PC-3 (cell line): ENCODE measurements at places on chromosomes 4 and X. TPM values are rescaled to one million over a fixed set of nuclear protein-coding genes. Genes with fewer than 3 reads are reported as not detected.

DNA sequence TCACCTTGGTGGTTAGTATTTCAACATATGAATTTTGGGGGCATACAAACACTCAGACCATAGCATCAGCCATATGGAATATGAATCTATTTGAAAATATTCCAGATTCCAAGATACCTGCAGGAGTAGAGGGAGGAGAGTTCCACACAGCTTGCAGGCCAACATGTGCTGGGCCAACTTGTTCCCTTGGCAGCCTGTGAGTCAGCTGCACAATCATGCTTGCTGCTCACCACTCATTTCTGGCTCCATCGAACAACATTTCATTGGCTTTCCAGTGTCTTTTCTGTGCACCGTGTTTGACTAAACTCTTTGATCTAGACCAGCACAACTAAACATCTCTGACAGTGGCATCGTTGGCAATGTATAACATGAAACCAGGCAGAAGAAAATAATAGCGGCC lies 282.5 kb upstream of the RASGEF1B start:
- DNase-seq, result peak; percentile 2
- H3K36me3 ChIP-seq, result no peaks in the 10 kb centered on the region
- no peak overlapping the region for H3K4me3 ChIP-seq
- H3K4me1 ChIP-seq, result no peaks in the 10 kb centered on the region

AR gene
- total RNA-seq, result not detected in 2 replicates

GRCh38 chr4:137360761-137361160 lies 171.5 kb downstream of the PCDH18 start:
- H3K36me3 ChIP-seq, result no peaks in the 10 kb centered on the region
- DNase-seq, result no peak
- H3K4me3 ChIP-seq, result no peak overlapping the region
- H3K4me1 ChIP-seq, result no peaks in the 10 kb centered on the region
- H3K27ac ChIP-seq, result no peak overlapping the region

- DNase-seq, result no peak
- H3K4me1 ChIP-seq, result no peaks in the 10 kb centered on the region
- H3K27me3 ChIP-seq, result no peaks in the 10 kb centered on the region
These were observed 80.2 kb downstream of the DIAPH2 start for GRCh38 chrX:96764864-96765263.

VEGFC gene
- total RNA-seq, result 36.6 and 43.4 TPM in 2 replicates

DNA sequence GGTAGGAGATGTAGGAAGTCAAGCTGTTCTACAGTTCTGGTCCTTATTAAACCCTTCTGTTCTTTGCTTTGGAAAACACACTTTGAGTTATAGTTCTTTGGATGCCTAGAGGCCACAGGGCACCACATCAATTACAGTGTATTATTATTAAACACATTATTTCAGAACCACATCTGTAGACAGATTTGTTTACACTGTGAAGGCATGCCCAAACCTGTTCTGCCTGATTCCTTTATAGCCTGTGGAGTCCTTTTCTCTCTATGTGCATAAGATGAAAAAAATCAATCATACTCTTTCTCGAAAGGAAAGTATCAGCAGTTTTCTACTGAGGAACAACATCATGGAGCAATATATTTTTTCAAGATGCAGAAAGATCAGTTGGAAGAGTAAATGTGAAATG lies 371.3 kb upstream of the INTU start:
- no peaks in the 10 kb centered on the region for H3K36me3 ChIP-seq
- peak; percentile 3 for DNase-seq
- H3K27ac ChIP-seq, result no peak overlapping the region

CSAG1 gene
- not detected in 2 replicates for total RNA-seq

F8A2 gene
- total RNA-seq, result not detected in 2 replicates

GRCh38 chrX:73916931-73917667 lies 354.1 kb downstream of the CHIC1 start:
- peaks cover 21% of the 10 kb centered on the region for H3K4me1 ChIP-seq
- no peaks in the 10 kb centered on the region for H3K36me3 ChIP-seq
- peak; percentile 83 for DNase-seq
- H3K27me3 ChIP-seq, result no peaks in the 10 kb centered on the region
- 0 out of 2 replicates have a peak overlapping the region, but pooled peaks have one; percentile 16 for H3K4me3 ChIP-seq

SPARCL1 gene
- total RNA-seq, result not detected in 2 replicates

DNA sequence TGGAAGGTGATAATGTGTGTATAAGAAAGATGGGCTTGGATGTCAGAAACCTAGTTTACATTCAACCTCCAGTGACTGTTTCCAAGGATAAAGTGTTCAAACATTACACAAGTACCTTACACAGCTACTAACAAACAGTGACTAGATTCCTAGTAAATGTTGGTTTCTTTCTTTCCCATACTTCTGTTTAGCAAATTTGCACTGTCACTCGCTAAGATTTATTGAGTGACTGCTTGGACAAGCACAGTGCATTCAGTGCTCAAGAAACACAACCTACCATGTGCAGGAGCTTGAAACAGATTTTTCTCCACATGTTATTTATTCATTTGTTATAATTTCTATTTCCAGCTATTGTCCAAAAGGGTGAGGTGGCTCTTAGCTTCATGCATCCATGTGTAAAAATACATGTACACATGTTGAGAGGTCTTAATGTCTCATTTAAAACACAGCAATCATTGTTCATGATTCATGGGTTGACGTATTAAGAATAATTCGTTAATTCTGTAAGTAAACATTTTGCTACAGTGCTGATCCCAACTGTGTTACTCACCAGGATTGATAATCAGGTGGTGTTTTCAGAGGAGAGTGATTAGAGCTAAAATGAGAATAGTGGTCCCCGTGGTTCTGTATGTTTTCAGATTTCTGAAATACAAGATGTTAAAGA lies 153.0 kb downstream of the DCLK2 start:
- no peaks in the 10 kb centered on the region for H3K36me3 ChIP-seq
- H3K27me3 ChIP-seq, result no peaks in the 10 kb centered on the region
- no peak overlapping the region for H3K27ac ChIP-seq
- peaks cover 18% of the 10 kb centered on the region for H3K4me1 ChIP-seq
- no peak for DNase-seq

HOPX gene
- total RNA-seq, result 0.87 TPM in 1 of 2 replicates, not detected in the other

PASD1 gene
- total RNA-seq, result not detected in 2 replicates

BGN gene
- not detected in 2 replicates for total RNA-seq

- no peaks in the 10 kb centered on the region for H3K36me3 ChIP-seq
- H3K27ac ChIP-seq, result no peak overlapping the region
- no peak overlapping the region for H3K4me3 ChIP-seq
- no peaks in the 10 kb centered on the region for H3K27me3 ChIP-seq
- no peaks in the 10 kb centered on the region for H3K4me1 ChIP-seq
- DNase-seq, result no peak
These were observed 74.0 kb downstream of the FHDC1 start for GRCh38 chr4:153010146-153010545.

AADAT gene
- total RNA-seq, result 2.7 and 4.3 TPM in 2 replicates

GRCh38 chrX:120361764-120362305 lies at the start of gene ATP1B4:
Gene ATP1B4, plus strand, starts transcription at chrX:120362089. Its CDS starts 80 bp downstream, at chrX:120362169.
- H3K27ac ChIP-seq, result no peak within 1 kb of the TSS
- H3K36me3 ChIP-seq, result no peaks in the 10 kb centered on the region

DNA sequence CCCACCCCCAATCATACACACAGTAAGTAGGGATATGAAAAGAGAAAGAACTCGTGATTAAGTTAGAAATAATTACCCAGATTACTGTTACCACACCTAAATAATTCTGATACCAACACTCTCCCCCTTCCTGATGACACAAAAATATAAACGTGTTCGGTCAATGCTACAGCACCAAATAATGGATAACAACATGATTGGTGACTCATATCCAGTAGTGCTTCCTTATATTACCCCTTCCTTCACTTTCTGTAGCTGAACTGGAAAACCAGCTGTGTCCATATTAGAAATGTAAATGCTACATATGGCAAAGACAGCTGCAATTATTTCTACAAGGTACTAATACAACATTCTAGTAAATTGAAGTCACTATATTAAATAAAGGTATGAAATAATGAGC lies 20.8 kb downstream of the EIF4E start:
- no peak overlapping the region for H3K4me3 ChIP-seq
- H3K27me3 ChIP-seq, result no peaks in the 10 kb centered on the region
- no peaks in the 10 kb centered on the region for H3K4me1 ChIP-seq
- H3K36me3 ChIP-seq, result 0 out of 2 replicates have a peak, but pooled peaks cover 2% of the 10 kb centered on the region

GPRASP1 gene
- 0.58 and 2.5 TPM in 2 replicates for total RNA-seq

GRCh38 chr4:16116019-16116418 lies 32.2 kb upstream of the PROM1 start:
- no peak overlapping the region for H3K4me3 ChIP-seq
- H3K27ac ChIP-seq, result no peak overlapping the region
- no peaks in the 10 kb centered on the region for H3K27me3 ChIP-seq
- no peak for DNase-seq

FGFR3 gene
- total RNA-seq, result 0.11 and 0.86 TPM in 2 replicates

PHF8 gene
- 19.4 and 33.7 TPM in 2 replicates for total RNA-seq

DNA sequence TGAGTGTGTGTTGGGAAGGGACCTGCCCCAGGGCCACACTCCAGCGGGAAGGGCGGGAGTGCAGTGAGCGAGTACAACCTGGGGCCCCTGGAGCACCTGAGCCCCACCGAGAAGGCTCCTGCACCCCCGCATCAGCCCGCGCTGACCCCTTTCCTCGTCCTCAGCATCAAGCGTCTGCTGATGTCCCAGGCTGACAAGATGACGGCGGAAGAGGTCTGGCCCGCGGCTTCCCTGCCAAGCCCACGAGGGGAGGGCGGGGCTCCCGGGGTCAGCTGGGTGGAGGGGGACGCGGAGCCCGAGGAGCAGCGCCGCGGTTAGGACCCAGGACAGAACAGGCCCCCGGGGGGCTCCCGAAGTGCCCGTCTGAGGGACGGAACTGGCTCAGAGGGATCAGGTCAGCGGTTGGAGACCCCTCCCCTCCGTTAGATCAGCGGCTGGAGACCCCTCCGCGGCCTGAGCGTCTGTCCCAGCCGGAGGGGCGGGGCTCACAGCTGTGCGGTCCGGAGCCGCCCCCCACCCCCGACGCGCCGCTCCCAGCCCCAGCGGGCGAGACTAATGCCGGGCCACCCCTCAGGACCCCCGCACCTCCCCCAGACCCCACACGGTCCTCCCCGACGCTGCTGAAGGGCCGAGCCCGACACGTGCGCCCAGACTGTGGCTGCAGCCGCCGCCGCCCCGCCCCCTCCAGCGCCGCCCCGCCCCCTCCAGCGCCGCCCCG lies 6.7 kb downstream of the MYL5 start:
- H3K4me3 ChIP-seq, result peak overlapping the region; percentile 62
- H3K4me1 ChIP-seq, result peaks cover 19% of the 10 kb centered on the region; the same call in 1 of the 2 replicates
- no peaks in the 10 kb centered on the region for H3K27me3 ChIP-seq
- H3K27ac ChIP-seq, result no peak overlapping the region
- no peaks in the 10 kb centered on the region for H3K36me3 ChIP-seq
- peak; percentile 52 for DNase-seq

PCDH7 gene
- 1.8 and 1.9 TPM in 2 replicates for total RNA-seq

GRCh38 chrX:88613338-88613737 lies 133.7 kb upstream of the CPXCR1 start:
- H3K4me1 ChIP-seq, result no peaks in the 10 kb centered on the region
- DNase-seq, result peak; percentile 45
- no peaks in the 10 kb centered on the region for H3K36me3 ChIP-seq
